ENCODE measurements at places on chromosomes 13 and 19.
A peak's percentile ranks its signal among the peaks of the same experiment; 100 is the strongest.

GRCh38 chr19:18017275-18018083 is 9.5 kb downstream of the ARRDC2 start:
- no peak for DNase-seq

- peak; percentile 37 for DNase-seq
These were observed 97.5 kb downstream of the RAB20 start for GRCh38 chr13:110463871-110464510.

DNA sequence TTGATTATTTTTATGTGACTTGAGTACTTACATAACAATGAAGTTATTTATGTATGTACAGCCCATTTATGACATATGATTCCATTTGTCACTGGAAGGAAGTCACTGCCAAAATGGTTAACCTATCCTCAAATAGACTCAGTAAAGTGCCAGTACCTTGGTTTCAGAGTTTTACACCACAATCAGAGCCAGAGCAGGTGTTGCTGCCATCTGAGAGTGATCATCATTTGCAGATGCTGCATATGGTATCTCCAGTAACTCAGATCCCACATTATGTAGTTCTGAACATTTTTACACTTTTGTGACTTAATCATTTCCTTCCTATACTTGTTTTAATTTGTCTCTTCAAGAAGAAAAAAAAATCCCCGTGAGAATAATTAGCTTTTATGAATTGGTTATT is 313.3 kb downstream of the HS6ST3 start:
- DNase-seq, result no peak

DNA sequence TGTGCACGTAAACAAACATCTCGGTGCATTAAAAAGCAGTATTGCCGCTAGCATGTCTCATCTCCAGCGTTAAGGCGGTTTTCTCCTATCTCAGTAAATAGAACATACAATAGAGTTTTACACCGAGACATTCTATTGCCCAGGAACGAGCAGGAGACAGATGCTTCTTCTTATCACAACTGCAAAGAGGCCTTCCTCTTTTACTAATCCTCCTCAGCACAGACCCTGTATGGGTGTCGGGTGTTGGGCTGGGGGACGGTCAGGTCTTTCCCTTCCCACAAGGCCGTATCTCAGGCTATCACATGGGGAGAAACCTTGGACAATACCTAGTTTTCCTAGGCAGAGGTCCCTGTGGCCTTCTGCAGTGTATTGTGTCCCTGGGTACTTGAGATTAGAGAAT is 21.2 kb downstream of the ZNF233 start:
- DNase-seq, result no peak

GRCh38 chr13:71360041-71360440 is 507.0 kb downstream of the DACH1 start:
- no peak for DNase-seq

DNA sequence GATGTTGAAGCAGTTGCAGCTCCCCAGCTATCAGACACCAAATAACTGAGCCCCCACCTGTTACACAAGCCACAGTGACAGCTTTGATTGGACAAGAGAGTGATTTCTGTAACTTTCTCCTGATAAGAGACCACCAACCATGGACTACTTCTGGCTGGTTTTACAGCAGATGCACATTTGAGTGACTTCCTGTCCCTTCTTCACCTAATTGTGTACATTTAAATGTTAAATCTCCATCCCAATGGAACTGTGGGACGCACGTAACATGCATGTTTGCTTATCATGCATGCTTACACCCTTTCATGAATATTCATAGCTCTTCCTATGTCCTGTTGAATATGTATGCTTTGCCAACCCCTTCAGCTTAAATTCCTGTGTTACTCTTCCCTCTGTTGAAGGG is 6.0 kb upstream of the TNFSF11 start:
- DNase-seq, result no peak
